Fibroblast of skin of scalp (primary cell): ENCODE measurements at places on chromosomes 3 and 15.

GRCh38 chr3:66400411-66401156 lies 100.2 kb downstream of the LRIG1 start:
- no peak for DNase-seq

GRCh38 chr3:197718891-197719290 lies 17.8 kb downstream of the RUBCN start:
- peak; percentile 50 for DNase-seq

DNA sequence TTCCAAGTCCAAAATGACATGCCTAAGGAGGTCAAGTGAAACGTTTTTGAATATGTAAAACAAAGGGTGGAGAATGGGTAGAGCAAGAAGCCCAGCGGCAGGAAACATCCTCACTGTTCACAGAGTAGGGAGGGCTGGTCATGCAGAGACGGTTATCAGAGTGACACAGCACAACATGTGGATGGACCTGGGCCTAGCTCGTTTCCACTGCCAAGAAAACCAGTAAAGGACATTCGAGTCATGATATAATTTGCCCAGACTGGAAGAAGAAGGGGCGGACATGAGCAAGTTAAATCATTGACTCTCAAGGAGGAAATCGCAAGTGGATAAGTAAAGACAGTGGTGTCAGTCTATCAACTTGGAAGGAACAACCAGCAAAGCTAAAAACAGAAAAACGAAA lies 89.3 kb downstream of the LRIG1 start:
- no peak for DNase-seq

DNA sequence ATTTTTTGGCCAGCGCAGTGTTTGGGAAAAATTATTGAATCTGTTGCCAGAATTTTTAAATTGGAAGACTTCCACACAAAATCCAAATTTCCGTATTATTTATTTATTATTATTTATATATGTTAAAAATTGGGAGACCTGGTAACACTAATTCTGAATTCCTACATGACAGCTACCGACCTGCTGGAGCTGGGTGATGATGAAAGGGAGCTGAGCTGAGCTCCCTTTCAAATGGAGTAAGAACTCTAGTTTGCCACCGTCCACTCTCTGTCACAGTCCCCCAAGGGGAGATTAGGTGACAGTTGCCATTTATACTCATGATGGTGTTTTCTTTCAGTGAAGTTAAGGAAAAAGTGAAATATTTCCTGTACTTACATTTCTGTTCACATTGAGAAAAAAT lies 1.4 kb downstream of the CRTC3 start:
- DNase-seq = no peak

GRCh38 chr3:38651153-38651789 lies 1.8 kb upstream of the SCN5A start:
- DNase-seq = peak; percentile 39

DNA sequence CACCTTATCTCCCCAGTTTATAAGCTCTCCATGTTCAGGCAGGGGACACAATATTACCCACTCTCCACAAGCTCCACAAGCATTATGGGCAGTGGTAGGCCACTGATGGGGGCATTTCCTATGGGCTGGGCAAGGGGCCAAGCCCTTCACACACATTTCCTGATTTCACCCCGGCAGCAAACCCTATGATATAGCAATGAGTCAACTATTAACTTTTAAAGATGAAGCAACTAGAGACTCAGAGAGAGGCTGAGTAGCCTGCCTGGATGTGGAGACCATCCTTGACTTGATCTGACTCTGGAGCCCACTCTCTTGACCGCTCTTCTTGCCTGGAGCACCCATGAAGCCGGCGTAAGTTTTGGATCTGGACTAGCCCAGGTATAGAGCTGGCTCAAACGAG lies 27.4 kb downstream of the FOXL2NB start:
- DNase-seq = peak; percentile 29

GRCh38 chr3:187845826-187846225 lies 100.6 kb upstream of the BCL6 start:
- no peak for DNase-seq

DNA sequence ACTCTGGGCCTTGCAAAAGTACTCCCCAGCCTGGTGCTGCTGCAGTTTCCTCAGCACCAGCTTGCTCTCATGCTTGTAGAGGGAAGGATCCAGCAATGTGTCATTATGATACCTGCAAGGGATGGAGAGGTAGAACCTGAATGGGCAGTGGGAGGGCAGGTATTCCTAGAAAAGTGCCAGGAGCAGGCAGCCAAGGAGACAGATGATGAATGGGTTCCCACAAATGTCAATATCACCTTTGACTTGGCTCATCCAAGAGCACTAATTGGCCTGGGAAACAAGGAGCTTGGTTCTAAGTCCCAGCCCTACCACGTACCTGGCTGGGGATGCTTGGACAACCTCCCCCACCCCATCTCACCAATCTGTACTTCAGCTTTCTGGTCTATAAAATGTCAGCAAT lies 9.4 kb downstream of the CILP start:
- no peak for DNase-seq

DNA sequence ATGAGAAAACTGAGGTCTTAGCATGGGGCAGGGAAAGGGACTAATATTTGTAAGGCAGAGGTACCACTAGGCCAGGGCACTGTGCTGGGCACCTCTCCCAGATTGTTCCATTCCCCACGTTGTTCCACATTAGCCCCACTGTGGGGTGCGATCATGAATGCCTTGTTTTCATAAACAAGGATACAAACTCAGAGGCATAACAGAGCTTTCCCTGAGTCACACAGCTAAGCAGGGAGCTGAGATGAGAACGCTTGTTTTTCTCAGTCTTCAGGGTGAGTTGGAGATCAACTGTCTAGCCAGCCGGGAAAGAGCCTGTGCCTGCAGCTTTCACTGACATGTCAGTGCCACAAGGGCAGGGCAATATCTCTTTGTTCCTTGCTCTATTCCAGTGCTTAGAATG lies 47.9 kb upstream of the ITGA11 start:
- peak; percentile 81 for DNase-seq

GRCh38 chr15:87743562-87743961 lies 513.0 kb downstream of the NTRK3 start:
- peak; percentile 57 for DNase-seq

DNA sequence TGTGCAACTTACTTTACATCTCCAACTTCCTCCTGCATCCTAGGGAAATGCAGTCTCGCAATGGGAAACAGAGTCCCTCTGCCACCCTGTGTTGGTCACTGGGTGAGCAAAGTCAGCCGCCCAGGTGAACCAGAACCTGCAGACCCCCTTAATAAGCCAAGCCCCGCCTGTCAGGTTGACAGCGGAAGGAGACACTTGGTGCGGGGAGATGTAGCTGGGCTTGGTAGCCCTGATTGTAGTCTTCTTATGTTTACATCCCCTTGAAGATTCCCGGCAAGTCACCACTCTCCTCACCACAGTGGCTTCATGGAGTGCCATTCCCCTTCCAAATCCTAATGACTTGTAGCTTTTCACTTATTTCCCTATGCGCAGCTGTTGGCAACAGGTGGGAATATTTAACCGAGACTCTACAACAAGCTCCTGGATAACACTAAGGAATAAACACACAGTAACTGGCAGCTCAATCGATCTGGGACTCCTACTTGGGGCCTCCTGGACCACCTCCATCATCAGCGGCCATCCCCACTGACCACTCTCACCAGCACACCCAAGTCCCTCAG lies 17.7 kb upstream of the CLSTN2 start:
- no peak for DNase-seq

- DNase-seq = no peak
Observed at GRCh38 chr3:34868935-34869334, 770.4 kb upstream of the ARPP21 start.

DNA sequence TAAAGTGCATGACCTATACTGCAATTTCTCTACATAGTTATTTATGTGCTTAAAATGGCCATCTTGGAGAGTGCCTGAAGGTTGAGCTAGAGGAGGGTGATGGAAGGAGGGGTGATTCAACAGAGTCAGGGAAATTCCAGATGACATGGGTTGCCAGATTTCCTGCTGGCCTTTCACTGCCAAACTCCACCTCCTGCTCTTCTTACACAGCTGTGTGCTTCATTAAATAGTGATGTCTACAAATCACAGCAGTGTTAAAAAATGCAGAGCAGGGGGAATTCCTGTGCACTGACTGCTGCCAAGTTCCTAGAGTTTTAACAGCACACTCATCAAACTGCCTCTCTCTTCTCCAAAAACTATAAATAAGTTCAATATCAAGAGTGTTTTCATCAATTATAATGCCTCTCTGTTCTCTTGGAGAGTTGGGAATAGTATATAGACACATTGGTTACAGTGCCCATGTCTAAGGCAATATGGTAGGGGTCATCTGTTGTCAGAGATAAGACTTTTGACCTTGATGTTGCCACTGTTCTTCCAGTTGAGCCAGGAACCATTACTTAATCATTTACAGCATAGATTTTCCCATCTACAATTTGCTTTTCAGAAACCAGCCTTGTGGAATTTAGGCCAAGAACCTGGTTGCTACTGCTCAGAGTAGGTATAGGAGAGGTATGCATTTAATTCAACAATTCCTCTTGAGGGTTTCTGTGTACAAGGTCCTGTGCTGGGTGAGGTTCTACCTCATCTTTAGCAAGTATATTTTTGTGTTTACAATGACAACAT lies 79.6 kb downstream of the TP63 start:
- DNase-seq = peak; percentile 99

GRCh38 chr3:167839460-167840134 lies 104.1 kb downstream of the SERPINI1 start:
- no peak for DNase-seq

DNA sequence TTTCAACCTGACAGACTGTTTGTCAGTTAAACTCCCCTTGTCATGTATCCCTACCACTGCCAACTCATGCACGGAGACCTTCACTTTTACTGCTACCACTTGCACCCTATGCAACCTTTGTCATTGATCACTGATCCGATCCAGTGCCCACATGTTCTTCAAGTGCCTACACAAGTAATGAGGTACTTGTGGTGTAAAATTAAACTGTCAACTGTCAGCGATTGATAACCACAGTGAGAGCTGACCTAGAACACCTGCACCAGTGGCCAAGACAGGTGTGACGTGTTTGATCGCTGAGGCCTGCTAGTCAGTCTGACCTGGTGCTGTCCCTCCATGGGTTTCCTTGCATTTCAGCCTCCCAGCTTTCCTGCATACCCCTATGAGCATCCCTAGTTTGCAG lies 55.6 kb downstream of the MECOM start:
- no peak for DNase-seq

- DNase-seq = no peak
Observed at GRCh38 chr3:95717048-95717447, 1097.3 kb upstream of the EPHA6 start.

DNA sequence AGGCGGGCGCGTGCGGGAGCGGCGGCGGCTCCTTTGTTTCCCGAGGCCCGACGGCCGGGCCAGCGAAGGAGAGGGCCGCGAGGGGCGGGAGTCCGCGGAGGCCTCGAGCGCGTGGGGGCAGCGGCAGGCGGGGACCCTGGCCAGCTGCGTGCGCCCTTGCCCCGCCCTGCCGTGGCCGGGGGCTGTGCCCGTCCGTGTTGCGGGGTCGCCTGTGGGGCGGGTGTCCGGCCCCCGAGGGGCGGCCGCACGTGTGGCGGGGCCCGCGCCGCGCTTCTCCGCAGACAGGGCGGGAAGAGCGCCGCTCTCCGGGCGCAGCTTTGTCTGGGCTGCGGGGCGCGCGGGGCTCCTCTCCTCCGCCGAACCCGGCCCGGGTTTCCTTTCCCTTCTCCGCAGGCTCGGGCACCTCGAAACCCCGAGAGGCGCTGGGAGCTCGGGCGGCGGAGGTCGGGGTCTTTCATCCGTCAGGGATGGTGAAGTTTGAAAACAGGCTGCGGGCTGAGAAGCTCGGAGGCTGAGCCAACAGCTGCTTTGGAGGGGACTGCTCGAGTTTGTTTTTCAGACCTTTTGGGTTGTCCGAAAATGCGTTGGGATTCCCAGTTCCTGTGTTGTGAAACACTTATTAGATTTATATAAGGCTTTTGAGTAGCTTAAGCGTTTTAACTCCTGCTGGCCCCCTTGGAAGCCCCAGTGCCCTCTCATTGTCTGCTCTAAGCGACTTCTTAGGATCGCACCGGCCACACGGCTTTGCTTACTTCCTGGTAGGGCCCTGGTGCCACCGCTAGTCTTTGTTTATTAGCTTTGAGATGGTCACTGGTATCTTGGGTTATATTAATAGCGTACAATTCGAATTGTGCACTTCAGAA lies 817 bp downstream of the USP3 start:
- peak; percentile 60 for DNase-seq

DNA sequence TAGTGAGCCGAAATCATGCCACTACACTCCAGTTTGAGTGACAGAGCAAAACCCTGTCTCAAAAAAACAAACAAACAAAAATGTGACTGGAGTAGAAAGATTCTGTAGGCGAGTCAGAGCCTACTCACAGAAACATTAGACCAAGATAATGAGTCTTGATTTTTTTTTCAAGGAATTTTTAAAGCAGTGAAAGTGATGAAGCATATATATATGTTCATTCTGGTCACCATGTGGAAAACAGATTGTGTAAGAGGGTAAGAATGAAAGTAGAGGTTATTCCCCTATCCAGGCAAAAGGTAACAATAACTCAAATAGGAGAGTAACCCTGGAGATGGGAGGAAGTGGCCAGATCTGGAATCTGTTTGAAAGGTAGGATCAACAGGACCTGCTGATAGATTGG lies 26.2 kb upstream of the FHIT start:
- no peak for DNase-seq

DNA sequence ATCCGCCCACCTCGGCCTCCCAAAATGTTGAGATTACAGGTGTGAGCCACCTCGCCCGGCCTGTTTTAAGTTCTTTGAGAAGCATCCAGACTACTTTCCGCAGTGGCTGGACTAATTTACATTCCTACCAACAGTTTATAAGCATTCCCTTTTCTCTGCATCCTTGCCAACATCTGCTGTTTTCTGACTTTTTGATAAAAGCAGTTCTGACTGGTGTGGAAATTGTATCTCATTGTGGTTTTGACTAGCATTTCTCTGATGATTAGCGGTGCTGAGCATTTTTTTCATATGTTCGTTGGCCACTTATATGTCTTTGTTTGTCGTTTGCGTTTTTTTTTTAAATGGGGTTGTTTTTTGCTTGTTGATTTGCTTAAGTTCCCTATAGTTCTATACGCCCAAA lies 208.4 kb upstream of the DPPA4 start:
- DNase-seq = no peak

DNA sequence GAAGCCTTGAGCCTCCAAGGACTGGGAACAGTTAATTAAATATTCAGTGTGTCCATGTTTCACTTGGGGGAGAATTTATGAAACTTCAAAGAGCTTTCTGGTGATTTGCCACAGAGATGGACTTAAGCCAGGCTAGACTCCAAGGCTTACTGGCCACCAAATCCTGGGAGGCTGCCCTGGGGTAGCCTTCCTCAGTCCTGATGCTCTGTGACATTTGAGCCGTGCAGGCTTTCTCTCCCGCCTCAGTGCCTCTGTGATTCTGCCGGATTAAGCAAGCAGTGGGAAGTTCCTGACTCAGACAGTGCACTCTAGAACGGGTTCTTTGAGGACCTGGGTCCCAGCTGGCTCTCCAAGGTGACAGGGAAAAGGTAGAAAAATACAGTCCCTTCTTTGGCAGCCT lies 314.7 kb upstream of the ICE2 start:
- DNase-seq = no peak

GRCh38 chr3:12420393-12420792 lies 63.9 kb upstream of the TSEN2 start:
- DNase-seq = no peak

DNA sequence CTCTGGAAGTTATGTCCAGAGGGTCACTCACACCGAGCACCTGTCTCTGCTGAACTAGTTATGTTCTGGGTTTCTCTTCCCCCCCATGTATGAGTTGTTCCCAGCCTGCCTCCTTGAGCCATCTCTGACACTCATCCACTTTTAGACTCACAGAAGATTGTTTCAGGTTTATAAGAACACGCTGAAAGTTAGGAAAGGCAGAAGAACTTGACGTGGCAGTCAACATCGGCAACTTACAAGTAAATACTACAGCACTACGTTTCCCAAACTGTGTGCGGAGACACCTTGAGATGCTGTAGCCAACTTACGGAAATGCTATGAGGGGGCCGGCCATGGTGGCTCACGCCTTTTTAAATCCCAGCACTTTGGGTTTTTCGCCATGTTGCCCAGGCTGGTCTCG lies 318.0 kb downstream of the ZNF621 start:
- DNase-seq = no peak
